ENCODE measurements at places on chromosomes 12 and 14.

- peak; percentile 71 for DNase-seq
Measured at GRCh38 chr12:121465921-121466793, 66.2 kb downstream of the RNF34 start.

- DNase-seq, result peak; percentile 26
Measured at GRCh38 chr12:100554608-100555077, 18.8 kb upstream of the GAS2L3 start.

DNA sequence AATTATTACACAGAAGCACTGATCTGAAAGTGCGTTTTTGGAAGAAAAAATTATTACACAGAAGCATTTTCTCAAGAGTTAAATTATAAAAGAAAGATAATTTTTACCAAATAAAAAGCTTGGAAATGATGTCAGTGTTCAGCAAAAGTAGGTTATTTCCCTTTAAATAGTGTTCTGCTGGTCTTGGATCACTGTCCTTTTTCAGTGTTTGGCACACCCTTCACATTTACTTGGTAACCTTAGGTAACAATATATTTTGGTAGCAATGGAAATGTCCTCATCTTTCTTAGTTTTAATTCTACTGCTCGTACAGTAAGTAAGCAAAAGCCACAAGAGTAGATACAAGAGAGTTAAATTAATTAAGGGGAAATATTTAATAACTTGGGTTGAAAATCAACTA, 40.3 kb downstream of the FERMT2 start:
- DNase-seq, result no peak

DNA sequence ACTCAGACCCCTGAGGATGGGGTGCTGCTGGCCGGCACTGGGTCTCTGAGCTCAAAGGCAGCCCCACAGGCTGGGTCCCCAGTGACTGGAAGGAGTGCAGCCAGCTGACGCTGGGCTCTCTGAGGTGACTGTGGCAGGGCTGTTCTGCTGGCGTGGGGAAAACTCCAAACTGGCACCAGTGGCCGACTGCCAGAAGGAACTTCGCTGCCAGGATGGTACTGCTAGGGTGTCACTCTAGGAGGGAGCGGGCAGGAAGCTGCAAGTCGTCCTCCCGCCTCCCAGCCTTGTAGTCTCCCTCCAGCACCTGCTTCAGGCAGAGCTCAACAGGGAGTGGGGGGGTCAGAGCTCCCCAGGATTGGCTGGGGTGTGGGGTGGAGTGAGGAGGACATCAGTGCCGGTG, 41.3 kb downstream of the CDC42BPB start:
- DNase-seq, result no peak

DNA sequence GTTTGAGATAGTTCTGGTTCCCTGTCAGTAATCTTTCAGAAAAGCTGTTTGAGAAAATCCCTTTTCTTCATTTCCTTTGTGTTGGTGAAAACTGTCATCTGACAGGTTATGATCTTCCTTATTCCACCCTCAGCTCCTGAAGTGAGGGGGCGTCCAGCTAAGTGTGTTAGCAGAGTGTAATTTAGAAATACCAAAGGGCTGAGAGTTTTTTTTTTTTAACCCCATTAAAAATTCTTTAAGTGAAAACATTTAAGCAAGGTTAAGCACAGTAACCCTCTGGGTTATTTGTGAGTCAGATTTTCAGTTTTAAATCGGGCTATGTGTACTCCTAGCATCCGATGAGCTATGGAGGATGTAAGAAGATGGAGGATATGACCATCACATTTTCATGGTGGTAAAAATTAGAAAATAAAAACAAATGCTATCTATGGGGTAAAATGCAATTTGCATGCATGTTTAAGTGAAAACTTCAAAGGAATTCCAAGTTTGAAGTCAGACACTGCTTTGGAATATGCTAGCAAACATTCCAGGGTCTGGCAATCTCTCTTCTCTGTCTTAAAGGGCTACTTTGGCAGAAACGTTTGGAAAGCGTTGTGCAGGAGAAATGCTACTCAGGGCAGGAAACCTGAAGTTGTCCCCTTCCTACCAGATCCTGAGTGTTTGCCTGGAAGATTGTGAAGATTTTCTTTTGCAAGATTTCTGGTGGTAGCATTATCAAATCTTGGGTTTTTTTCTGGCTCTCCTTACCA, 197.0 kb upstream of the PRICKLE1 start:
- no peak for DNase-seq

DNA sequence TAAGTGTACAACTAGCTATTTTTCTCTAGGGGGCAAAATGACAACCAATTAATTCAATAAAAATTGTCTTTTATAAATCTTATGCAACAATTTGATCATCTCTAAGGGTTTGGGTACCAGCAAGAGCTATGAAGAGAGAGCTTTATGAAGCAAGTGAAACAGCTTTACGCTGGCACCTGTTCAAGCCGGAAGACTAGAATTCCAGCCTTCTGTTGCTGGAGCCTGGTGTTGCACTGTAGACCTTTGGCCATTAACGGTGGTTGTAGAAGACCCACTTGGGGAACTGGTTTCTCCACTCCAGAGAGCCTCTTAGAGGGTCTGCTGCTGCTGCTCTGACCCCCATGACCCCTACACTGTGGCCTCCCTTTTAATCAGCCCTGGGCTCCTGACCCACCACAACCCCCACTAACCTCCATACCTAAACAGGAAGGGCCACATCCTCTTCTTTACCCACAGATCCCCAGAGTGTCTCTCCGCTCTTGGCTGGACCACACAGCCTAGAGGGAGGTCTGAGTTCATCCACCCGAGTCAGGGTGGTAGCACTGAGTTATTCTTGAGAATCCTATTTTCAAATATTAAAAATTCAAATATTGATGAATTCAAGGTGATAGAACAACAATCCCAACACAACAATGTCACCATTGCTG, 54.6 kb upstream of the STON2 start:
- DNase-seq, result no peak

- DNase-seq, result no peak
Measured at GRCh38 chr12:119685375-119685774, 17.4 kb downstream of the PRKAB1 start.

- no peak for DNase-seq
Measured at GRCh38 chr14:55684956-55685584, 105.1 kb downstream of the KTN1 start.

- DNase-seq, result peak; percentile 72
Measured at GRCh38 chr14:99518441-99519346, 37.5 kb downstream of the CCNK start.

GRCh38 chr12:46617167-46617566, 208.6 kb downstream of the SLC38A4 start:
- DNase-seq, result no peak

DNA sequence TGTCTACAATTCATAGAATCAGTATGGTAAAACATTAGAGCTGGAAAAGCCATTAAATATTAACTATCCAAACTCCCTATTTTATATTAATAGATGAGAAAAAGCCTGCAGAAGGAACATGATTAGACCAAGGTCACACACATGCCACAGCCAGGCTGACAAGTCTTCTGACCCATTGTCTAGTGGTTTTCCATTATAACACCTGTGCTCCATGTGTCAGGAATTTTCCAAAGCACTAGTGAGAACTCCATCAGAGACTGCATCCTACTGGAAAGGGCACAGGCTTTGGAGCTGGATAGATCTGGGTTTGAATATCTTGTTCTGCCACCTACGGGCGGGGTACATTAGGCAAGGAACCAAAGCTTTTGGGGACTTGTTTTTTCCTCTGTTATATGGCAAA, 325.5 kb downstream of the RAD51B start:
- DNase-seq, result no peak

DNA sequence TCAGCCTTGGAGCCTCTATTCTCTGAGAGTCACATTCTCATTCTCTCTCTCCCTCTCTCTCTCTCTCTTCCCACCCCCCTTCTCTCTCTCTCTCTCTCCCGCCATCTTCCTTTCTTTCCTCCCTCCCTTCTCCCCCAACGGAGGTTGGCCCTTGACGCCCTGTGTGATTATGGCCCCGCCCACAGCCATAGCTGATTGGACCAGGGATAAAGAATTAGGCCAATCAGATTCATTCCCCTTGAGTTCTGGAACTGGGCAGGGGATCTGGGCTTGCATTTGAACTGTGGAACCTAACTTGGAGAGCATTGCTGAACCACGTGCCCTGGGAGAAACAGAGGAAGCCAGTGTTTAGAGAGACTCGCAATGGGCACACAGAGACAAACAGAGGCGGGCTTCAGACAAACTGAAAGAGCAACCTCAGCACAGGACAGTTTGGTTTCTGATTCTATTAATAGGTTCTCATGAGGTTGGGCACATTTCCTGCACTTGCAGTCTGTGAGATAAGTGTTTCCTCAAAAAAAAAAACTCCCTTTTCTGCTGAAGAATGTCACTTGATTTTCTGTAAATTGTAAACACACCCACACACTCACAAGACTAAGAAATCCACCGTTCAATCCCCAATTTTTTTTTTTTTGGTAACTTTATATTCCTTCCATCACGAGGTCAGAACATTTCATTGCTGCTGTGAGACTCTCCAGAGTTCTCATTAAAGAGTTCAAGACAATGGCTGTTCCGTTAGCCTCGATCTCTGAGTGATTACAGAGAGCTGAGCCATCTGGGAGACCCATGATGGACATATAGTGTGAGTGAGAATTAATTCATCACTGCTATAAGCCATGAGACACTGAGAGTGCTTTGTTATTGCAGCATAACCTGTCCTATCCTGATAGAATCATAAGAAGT, 3.5 kb upstream of the P2RX7 start:
- peak; percentile 47 for DNase-seq

DNA sequence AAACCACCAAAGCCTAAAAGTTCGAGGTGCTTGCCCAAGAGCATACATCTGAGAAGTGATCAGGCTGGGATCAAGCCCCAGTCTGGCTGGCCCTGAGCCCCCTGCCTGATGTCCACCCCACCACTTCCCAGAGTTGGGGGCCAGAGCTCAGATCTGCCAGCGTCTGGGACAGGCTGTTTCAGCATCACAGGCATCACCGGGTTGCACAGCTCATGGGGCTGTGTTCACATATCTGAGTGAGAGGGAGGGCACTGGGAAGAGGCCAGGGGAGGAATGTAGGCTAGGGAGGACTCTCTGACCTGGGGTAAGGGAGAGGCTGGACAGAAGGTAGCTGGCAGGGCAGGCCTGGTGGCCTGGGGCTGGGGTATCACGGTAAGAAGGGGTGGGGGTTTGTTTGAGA, 6.0 kb downstream of the TGM1 start:
- DNase-seq, result no peak

DNA sequence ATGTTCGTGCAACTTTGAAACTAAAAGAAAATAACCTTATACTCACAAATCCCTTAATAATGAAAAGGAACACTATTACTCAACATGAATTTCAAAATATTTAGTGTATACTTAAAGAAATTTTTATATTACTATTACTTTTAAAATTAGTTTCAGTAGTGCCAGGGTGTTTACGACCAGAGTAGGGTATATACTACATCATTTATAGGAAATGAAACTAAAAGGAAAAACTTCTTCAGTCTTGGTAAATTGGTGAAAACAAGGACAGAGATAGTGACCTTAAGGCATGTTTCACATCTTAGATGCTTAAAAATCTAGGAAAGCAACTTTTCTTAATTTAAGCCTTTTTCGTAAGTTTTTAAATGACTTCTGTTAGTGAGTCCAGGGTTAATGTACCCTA, 4.5 kb downstream of the USP15 start:
- no peak for DNase-seq

DNA sequence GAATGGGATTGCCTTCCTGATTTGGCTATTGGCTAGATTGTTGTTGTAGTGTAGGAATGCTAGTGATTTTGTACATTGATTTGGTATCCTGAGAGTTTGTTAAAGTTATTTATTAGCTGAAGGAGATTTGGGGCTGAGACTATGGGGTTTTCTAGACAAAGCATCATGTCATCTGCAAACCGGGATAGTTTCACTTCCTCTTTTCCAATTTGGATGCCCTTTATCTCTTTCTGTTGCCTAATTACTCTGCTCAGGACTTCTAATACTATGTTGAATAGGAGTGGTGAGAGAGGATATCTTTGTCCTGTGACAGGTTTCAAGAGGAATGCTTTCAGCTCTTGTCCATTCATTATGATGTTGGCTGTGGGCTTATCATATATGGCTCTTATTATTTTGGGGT, 265.7 kb upstream of the MGAT4C start:
- DNase-seq, result no peak

- no peak for DNase-seq
Measured at GRCh38 chr12:48750769-48751356, 34.4 kb upstream of the CCNT1 start.

DNA sequence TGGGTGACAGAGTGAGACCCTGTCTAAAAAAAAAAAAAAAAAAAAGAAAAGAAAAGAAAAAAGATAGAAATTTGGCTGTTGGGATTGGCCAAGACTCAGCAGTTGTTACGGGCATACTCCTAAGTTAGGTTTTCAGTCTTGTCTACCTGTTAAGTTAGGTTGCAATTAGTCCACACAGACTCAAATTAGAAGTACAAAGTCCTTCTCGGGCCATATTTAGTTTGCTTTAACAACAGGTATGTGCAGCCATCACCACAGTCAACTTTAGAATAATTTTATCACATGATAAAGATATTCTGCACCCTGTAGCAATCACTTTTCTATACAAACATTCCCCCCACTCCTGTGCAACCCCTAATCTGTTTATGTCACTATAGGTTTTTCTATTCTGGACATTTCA, 85.2 kb downstream of the WNK1 start:
- no peak for DNase-seq

DNA sequence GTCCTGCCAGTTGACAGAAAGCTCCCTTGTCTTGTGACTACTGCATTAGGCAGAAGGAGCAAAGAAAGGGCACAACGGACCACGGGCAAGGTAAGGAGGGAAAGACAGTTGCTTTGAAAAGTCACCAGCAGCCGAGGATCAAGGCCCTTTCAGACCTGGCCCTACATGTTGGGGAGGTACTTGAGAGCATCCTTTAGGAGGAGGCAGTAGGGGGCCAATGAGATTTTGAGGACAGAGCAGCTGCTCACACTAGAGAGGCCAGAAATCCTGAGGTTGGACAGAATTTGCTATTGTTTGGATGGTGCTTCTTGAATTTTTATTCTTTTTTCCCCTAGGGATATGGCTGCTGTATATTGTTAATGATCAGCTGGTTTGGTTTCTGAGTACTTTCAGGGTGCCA, 135.5 kb upstream of the PZP start:
- DNase-seq, result no peak

DNA sequence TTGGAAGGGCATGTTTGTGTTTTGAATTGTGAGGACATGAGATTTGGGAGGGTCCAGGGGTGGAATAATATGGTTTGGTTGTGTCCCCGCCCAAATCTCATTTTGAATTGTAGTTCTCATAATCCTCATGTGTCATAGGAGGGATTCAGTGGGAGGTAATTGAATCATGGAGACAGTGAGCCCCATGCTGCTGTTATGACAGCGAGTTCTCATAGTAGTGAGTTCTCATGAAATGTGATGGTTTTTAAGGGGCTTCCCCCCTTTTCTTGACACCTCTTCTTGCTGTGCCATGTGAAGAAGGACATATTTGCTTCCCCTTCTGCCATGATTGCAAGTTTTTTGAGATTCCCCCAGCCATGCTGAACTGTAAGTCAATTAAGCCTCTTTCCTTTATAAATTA, 260.0 kb downstream of the DUSP6 start:
- DNase-seq, result no peak
